ENCODE measurements at places on chromosomes 1 and 21.

DNA sequence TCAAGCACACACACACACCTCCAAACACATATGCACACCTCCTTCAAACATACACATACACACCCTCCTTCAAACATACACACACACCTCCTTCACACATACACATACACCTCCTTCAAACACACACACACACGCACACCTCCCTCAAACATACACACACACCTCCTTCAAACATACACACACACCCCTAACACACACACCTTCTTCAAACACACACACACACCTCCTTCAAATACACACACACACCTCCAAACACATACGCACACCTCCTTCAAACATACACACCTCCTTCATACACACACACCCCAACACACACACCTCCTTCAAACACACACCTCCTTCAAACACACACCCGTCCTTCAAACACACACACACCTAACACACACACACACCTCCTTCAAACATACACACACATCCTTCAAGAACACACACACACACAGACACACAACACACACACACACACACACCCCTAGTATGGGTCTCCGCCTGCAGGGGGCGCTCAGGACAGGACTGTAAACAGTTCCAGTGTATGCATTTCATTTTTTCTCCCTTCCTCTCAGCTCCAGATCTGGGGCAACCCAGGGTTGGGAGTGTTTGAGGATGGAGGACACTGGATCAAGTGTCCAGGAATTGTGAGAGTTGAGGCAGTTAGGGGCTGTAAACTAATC lies 12.1 kb downstream of the LGR6 start:
- no peak for DNase-seq

GRCh38 chr1:94481473-94481933 lies 60.1 kb downstream of the F3 start:
- no peak for DNase-seq

DNA sequence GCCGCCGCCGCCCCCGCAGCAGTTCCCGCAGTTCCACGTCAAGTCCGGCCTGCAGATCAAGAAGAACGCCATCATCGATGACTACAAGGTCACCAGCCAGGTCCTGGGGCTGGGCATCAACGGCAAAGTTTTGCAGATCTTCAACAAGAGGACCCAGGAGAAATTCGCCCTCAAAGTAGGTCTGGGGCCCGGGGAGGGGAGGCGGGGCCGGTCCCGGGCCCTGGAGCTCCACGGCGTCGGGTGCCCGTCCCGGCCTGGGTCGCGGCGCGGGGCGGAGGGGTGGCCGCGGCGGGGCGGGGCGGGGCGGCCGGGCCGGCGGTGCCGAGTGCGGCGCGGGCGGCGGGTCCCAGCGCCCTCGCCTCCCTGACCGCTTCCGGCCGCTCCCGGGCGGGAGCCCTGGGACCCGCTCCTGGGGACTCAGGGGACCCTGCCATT lies 646 bp downstream of the MAPKAPK2 start:
- peak; percentile 43 for DNase-seq

- DNase-seq, result no peak
Measured at GRCh38 chr1:226638608-226639007, 90.0 kb downstream of the STUM start.

GRCh38 chr1:51978099-51978498 lies 12.4 kb downstream of the RAB3B start:
- DNase-seq, result no peak

DNA sequence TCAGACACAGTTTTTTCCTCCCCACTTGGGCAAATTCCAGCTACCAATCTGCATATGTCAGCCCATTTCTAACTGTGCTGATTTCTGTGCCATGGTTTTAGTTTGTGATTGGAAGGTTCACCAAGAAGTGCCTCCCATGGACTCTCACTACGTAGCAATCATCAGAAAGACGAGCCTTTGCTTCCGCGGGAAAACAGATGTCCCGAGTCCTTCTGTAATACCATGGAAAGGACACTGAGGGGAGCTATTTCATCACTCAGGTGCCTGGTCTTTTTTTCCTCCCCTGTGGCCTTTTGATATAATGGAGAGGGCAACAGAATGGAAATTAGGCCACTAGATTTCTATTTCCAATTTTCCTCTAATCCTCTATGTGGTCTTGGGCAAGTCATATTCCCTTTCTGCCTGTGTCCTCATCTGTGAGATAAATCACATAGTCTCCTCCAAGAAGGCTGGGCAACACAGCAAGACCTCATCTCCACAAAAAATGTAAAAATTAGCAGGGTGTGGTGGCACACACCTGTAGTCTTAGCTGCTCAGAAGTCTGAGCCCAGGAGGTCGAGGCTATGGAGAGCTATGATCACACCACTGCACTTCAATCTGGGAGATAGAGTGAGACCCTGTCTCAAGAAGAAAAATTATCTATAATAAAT lies 24.8 kb downstream of the LEMD1 start:
- no peak for DNase-seq

DNA sequence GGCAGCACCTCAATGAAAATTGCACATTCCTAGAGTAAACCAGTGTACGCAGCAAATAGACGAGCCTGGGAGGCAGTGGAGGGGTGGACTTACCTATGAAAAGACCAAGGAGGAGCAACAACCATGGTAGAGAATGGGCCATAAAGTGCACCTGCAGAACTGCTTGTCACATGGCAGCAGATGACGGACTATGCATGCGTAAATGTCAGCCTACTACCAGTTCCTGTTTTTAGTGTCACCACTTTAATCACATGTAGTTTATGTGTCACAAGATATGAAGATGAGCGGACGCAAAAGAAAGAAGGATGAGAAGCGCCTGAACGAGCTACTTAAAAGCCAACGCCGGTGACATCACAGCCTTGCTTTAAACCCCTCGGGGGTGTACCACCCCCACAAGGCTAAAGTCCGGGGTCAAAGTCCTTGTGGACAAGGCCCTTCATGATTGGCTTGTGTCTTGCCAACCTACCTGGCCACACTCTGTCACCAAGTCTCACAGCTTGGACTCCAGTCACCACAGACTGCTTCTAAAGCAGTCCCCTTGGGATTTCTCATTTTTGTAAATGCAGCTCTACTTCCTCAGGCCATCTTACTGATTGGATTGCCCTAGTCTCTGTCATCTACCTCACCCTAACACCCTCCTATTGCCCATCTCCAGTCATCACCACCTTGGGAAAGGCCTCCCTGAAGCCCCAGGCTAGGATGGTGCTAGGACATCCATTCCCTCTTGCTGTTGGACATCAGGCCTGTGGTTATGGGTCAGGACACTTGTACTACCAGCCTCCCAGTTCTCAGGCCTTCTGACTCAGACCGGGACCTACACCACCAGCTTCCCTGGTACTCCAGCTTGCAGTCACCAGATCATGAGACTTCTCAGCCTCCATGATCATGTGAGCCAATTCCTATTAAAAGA lies 6.0 kb upstream of the LY9 start:
- no peak for DNase-seq

DNA sequence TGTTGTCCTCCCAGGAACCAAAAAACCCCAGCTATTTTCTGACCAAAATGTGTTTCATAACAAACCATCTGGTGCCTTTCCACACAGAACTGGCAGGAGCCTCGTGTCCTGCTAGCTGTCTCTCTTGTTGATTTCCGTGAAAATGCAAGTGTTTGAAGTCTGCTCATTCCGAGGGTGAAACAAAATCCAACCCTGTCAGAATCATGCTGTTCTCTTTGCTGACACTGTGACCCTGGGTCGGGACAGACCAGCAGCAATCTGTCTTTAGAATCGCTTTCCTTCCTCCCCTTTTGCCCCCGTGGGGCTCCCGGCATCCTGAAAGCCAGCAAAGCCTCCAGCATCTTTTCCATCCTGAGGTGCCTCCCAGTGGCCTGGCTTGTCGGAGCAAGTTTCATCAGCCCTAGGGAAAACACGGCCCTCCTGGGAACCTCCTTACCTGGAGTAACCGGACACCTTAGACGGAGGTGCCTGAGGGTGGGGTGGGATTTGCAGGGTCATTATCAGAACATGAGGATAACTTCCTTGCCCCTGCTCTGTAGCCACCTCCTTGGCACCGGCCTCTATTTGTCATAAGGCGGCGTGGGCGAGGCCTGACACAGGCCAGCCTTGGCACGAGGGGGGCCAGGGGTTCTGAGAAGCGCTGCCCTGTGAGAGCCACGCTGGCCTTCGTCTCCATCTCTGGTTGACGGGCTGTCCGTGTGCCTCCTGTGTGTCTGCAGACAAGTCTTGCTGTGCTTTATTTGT lies 24.9 kb downstream of the LDLRAP1 start:
- DNase-seq, result no peak

GRCh38 chr1:116777831-116778830 lies 23.9 kb downstream of the CD2 start:
- DNase-seq, result no peak

DNA sequence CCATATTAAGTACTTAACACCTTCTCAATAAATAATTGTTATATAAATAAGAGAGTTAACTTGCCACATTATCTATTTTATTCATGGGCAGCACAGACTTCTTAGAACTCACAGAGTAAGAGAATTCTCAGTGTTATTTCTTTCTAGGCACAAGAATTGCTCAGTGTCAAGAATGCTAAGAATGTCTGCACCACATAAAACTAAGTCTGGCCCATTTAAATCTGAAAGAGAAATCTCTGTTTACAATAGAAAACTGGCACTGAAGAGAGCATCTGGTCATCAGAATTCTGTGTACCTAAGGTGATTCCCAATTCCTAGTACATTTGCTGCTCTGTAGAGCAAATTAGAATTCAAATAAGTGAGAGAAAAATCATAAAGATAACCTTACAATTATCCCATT lies 3.8 kb downstream of the OR10K2 start:
- DNase-seq, result no peak

DNA sequence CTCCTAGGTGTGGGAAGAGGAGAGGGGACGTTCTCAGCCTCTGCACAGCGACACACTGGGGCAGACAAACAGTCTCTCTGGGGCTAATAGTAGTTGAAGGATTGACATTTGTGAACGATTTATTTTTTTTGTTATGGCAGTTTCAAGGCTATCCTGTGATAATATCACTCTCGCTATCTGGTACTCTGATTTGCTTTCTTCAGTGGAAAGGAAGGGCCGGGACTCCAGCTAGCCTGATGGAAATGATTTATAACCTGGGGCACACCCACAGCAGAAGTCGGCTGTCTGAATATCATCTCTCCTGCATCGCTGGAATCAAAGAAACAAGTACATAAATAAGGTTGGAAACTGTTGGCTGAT lies 122.7 kb downstream of the KCNN3 start:
- DNase-seq, result no peak

GRCh38 chr1:30315185-30315960 lies 408.0 kb downstream of the MATN1 start:
- DNase-seq, result no peak

DNA sequence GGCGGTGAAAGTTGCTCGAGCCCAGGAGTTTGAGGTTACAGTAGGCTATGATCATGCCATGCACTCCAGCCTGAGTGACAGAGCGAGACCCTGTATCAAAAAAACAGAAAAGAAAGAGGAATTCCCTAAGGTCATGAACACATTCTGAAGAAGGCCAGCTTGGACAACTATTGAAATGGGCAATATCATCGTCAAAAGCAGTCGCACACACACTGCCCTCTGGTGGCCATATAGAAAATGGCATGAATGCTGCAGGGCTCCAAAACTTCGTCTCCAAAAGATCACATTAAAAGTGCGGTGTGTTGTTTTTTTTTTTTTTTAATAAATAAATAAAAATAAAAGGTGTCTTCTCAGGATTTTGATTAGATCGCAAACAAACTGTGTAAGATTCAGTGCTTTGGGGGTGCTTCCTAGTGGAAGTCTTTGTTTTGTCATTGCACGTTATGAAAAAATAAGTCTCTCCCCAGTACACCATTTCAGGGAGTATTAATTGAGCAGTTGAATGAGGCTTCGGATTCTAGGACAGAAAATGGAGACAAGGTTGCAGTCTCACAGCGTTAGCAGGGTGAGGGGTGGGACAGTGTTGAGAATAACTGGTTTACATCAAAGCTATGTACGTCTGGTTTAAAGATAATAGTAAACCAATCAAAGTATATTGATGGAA lies 87.5 kb upstream of the FMN2 start:
- no peak for DNase-seq

DNA sequence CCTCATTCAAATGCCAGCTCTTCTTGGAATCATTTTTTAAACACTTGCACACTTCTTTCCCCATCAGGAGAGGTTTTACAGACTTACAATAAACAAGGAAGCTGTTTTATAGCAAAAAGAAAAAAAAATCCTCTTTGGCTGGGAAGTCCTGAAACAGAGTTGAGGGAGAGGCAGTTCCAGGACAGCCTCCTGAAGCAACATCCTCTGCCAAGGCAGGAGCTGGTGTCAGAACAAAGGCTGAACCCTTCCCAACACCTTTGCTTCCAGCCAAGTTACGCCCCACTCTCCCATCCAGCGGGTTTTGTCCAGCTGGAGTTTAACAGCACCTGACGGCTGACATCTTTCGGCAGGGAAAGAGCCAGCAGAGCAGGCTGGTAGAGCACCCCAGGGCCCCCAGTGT lies 287.8 kb downstream of the RRAGC start:
- DNase-seq, result no peak

DNA sequence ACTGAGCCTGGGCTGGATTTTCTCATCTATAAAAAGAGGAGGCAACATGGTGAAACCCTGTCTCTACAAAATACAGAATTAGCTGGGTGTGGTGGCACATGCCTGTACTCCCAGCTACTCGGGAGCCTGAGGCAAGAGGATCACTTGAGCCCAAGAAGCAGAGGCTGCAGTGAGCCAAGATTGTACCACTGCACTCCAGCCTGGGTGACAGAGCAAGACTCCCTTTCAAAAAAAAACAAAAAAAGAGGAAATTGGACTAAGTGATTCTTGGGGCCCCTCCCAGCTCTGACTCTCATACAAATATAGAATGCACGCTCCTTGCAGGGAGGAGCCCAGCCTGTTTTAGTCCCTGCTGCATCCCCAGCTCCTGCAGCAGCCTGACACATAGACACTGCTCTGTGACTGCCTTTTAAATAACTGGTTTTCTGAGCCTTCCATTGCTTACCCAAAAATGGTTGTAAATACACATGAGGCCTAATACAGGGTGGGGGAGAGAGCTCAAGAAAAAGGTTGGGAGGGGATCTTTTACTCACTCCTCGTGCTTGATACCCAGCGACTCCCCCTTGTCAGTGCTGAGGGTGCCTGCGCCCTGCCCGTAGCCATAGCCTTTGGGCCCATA lies 17.2 kb downstream of the CSRP1 start:
- no peak for DNase-seq

- no peak for DNase-seq
Measured at GRCh38 chr21:39674801-39675200, 62.1 kb downstream of the B3GALT5 start.

GRCh38 chr1:228140724-228141225 lies 696 bp downstream of the GUK1 start:
- no peak for DNase-seq

DNA sequence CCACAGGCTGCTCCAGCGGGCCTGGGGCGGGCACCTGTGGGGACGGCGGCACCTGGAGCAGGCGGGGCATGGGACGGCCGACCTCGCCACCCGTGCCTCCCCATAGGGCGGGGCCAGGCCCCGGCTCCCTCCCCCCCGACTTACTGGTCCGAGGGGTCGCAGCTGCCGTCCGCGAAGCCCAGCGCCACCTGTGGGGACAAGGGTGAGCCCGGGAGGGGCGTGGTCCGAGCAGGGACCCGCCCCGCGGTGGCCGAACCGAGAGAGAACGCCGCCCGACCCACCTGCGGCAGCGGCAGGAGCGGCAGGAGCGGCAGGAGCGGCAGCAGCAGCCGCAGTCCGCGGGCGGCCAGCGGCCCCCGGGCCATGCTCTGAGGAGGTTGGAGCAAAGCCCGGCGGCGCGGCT lies at the start of gene TMEM52:
TMEM52 (minus strand) TSS at position 379 of the 403 bp plus-strand sequence; CDS start at position 365, 14 bp downstream.
- no peak for DNase-seq

GRCh38 chr1:40641601-40642242 lies 23.8 kb downstream of the RIMS3 start:
- no peak for DNase-seq

- DNase-seq, result no peak
Measured at GRCh38 chr1:36284517-36284916, 21.7 kb upstream of the SH3D21 start.

Data from caudate nucleus (tissue), 63 donors.